ENCODE measurements at places on chromosomes 4 and X.

GRCh38 chr4:134622199-134622598, 420.6 kb upstream of the PABPC4L start:
- DNase-seq: no peak

- DNase-seq: no peak
Observed at GRCh38 chr4:140088323-140088967, 65.5 kb downstream of the MAML3 start.

DNA sequence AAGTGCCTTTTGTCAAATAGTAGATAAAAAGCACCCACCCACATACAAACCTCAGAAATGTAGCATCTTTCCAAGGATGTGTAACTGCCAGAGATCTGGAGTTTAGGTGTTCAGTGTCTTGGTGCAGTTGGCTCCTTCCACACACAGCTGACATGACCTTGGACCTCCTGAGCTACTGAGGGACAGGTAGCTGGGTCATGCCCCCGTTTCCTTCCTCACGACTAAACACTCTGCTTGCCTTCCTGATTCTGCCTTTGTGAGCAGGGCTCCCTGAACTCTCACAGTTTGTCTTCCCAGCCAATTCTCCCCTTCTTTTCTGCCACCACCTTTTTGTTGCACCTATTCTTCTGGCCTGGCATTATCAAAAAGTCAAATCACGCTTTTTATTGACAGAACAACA, 10.2 kb upstream of the RUFY3 start:
- no peak for DNase-seq

DNA sequence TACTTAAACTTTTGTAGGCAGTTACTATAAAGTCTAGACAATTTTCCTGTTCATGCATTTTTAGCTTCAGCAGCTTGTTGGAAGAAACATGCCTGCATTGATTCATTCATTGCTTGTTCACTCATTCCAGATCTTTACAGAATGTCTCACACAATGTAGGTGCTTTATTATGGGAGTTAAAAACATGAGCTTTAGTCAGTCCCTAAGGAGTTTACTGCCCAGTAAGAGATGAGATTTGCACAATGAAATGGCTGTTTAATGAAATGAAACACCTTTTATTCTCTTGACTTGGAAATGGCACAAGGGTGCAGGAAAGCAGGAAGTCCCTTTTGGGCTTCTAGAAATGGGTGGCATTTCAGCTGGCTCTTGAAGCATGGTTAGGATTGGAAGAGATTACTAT, 2.9 kb downstream of the NOCT start:
- no peak for DNase-seq

GRCh38 chrX:53997724-53998123, 46.5 kb downstream of the PHF8 start:
- DNase-seq: no peak

DNA sequence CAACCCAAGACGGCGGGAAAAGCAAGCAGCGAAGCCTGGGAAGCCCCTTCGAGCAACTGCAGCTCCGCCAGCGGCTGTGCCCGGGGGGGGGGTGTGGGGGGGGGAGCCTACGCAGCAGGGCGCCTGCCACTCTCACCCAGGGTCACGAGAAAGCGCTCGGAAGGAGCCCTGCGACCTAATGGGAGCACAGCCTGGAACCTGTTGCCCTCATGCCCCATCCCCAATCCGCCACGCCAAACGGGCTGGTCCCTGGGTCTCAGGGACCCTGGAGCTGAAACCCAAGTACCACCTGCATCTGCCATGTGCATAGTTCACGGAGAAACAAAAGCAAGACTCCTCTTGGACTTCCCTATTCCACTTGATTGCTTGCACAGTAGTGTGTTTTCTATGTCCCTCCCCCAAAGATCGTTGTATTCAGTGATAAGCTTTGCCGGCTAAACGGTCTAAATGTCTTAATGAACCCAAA, 359 bp upstream of the GAB3 start:
- DNase-seq: no peak

GRCh38 chr4:41538887-41539498, 1.0 kb downstream of the LIMCH1 start:
- no peak for DNase-seq

DNA sequence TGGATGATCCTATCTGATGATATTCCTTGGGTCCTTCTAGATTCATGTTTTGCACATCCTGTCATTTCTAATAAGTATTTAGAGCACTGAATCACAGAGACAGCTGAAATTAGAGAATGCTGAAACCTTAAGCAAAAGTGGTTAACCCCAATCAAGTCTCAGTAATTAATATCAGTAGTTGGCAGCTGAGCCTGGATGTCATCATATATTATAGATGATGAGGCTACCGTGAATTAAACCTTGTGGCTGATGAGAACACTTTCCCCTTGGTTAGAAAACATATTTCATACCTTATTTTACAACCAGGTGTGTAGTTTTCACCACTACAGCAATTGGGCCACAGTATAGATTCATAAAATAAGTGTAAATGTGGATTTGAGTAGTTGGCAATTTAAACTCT, 499.0 kb downstream of the PDGFC start:
- no peak for DNase-seq

- no peak for DNase-seq
Observed at GRCh38 chrX:31547416-31547815, 475.6 kb upstream of the FTHL17 start.

- DNase-seq: no peak
Observed at GRCh38 chrX:136076942-136077341, 70.4 kb upstream of the FHL1 start.

DNA sequence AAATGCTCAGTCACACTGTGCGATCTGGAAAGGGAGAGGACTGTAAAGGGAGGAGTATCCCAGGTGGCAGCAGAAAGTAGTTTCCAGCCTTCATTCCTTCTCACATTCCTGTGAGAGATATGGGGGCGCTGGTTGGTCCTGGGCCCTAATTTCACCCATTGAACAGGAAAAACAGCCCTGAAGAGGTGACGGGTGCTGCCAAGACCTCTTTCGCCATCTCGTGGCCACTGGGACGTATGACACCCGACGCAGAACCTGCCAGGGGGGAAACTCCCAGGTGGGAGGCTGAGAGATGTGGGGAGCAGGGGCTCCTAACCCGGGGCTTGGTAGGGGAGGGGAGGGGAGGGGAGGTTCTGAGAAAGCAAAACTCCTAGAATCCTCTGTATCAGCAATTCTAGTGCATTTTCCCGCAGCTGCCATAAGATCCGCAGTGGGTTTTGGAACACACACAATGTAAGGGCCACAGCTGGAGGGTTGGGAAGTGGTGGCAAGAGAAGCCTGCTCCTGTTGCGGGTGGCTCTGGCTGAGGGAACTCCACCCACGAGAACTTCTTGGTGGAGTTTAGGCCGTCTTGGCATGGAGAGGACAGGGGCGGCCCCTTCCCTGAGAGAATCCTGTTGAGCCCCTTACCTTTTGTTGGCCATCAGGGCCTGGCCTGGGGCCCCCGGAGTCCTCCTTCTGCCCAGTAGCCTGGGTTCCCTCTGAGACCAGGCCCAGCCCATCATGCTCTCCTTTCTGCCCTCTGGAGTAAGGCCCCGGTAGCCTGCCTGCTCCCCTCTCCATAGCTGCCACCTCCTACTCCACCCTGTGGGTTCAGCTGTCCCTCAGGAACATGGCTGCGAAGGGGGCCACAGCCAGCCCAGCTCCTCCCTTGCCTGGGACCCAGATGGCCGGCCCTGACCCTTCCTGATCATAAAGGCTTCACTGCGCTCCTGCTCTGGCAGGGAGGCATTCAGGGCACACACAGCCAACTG, 134.1 kb downstream of the OR13H1 start:
- DNase-seq: no peak

GRCh38 chr4:142203505-142203904, 567.1 kb downstream of the IL15 start:
- DNase-seq: no peak

- no peak for DNase-seq
Observed at GRCh38 chrX:12309040-12309743, 170.9 kb downstream of the FRMPD4 start.

DNA sequence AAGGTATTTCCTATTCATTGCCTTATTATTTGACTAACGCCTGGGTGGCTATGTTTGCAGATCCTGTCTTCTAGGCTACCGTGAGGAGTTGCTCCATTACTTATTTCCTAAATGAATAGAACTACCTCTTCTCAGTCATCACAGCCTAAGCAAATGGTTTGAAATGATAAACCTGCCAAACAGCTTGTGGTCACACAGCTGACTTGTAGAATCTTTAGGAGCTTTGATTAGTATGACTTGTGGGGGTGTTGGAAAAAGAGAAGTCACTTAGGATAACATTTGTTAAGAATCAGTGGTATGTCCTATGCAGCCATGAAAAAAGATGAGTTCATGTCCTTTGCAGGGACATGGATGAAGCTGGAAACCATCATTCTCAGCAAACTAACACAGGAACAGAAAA, 169.3 kb downstream of the PPARGC1A start:
- DNase-seq: no peak

DNA sequence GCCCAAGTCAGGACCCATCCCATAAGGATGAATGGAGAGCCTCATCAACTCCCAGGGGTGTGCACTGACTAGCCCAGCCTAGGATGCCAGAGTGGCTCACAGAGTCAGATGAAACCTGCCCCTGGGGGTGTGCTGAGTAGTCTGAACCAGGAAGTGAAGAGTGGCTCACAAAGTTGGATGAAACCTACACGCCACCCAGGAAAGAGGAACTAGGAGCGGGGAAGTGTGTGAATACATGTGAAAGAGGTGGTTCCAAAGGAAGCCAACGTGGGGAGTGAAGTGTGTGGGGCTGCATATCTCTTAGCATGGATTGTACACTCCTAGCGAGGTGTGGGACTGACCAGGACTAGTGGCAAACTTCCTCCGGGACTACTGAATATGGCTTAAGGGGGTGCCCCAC, 902.1 kb upstream of the NDST4 start:
- no peak for DNase-seq

GRCh38 chr4:7624396-7624980, 189.8 kb upstream of the PSAPL1 start:
- no peak for DNase-seq

DNA sequence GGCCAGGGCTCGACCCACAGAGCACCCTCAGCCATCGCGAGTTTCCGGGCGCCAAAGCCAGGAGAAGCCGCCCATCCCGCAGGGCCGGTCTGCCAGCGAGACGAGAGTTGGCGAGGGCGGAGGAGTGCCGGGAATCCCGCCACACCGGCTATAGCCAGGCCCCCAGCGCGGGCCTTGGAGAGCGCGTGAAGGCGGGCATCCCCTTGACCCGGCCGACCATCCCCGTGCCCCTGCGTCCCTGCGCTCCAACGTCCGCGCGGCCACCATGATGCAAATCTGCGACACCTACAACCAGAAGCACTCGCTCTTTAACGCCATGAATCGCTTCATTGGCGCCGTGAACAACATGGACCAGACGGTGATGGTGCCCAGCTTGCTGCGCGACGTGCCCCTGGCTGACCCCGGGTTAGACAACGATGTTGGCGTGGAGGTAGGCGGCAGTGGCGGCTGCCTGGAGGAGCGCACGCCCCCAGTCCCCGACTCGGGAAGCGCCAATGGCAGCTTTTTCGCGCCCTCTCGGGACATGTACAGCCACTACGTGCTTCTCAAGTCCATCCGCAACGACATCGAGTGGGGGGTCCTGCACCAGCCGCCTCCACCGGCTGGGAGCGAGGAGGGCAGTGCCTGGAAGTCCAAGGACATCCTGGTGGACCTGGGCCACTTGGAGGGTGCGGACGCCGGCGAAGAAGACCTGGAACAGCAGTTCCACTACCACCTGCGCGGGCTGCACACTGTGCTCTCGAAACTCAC, 3.6 kb downstream of the MID1IP1 start:
- DNase-seq: no peak

- no peak for DNase-seq
Observed at GRCh38 chrX:110519906-110520452, 161.3 kb downstream of the RTL9 start.

GRCh38 chr4:20761826-20762225, 61.6 kb downstream of the PACRGL start:
- no peak for DNase-seq

GRCh38 chr4:184053434-184053833, 148.3 kb downstream of the STOX2 start:
- DNase-seq: no peak

- no peak for DNase-seq
Observed at GRCh38 chrX:78506248-78506647, 152.9 kb downstream of the RTL3 start.

- no peak for DNase-seq
Observed at GRCh38 chr4:98577956-98578355, 80.5 kb downstream of the TSPAN5 start.

DNA sequence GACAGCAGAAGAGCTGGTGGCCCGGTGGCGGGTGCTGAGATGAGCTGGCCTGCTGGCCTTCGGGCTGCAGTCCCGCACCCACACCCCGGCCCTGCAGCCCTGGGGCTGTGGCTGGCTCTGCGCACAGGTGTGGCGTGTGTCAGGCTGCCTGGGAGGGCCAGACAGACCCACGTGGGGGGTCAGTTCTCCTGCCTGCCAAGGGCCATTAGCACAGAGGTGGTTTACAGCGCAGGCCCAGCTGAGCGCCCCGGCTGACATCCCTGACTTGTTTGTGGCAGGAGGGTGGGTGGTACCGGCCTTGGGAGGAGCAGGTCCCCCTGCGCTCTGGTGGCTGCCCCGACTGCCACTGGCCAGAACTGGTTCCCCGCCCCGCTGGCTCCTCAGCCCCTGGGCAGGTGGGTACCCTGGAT, 9.4 kb upstream of the HGFAC start:
- DNase-seq: no peak
